Glomerular endothelial cell (primary cell): ENCODE measurements at places on chromosomes 4 and X. TPM values are rescaled to one million over a fixed set of nuclear protein-coding genes. Genes with fewer than 3 reads are reported as not detected.

The FRMD7 gene
- not detected in 2 replicates for total RNA-seq

The HSFX4 gene
- not detected in 2 replicates for total RNA-seq

The SEC24B gene
- 29.3 and 37.4 TPM in 2 replicates for total RNA-seq

The TRPC3 gene
- total RNA-seq, result 0.18 TPM in 1 of 2 replicates, not detected in the other

The MGST2 gene
- total RNA-seq, result 133 and 143 TPM in 2 replicates

DNA sequence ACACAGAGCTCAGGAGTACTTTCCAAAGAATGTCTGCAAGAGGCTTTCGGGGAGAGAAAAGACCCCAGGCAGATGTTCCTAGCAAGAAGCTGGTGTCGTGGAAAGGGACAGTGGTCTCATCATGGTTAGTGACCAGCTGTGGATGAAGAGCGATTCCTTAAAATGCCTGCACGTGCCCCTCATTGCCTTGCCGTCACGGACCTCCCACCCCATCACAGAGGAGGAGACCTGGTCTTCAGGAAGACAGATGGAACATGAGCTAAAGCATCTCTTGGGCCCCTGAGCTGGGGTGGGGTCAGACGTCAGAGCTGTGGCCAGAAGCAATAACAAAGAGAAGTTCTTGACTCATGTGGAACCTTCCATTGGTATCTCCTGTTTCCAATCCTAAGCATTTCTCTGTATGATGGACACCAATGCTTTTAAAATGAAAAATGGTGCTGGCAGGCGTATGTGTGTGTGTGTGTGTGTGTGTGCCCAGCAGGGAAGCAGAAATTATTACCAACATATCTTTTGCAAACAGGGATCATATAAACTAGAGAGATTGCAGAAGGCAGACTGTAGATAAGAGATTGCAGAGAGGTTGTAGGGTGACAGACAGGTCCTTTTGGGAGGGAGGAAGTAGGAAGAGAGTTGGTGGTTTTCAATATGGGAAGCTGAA is 25.2 kb upstream of the ASMTL start:
- DNase-seq, result no peak

DNA sequence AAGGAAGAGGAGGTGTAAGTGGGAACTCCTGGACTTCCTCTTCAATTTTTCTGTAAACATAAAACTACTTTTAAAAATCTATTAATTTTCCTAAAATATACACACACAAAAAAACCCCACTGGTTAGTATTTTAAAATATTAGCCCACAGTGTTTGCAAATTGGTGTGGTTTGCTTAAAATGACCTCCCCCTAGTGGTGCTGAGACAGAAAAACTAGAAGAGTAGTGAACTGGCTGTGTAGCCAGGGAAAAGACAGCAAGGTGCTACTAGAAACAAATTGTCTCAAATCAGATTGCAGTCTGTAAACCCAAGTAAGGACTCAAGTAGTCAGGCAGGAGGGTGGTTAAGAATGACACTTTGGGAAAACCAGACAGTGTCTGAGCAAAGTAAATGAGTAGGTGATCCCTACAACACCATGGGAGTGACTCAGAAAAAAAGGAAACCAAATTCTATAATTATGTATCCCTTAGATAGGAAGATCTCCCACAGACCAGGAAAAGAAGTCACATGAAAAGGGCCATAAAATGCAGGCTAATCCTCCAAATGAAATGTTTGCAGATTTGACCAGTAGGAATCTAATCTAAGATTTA is 26.0 kb downstream of the AMTN start:
- DNase-seq, result no peak

DNA sequence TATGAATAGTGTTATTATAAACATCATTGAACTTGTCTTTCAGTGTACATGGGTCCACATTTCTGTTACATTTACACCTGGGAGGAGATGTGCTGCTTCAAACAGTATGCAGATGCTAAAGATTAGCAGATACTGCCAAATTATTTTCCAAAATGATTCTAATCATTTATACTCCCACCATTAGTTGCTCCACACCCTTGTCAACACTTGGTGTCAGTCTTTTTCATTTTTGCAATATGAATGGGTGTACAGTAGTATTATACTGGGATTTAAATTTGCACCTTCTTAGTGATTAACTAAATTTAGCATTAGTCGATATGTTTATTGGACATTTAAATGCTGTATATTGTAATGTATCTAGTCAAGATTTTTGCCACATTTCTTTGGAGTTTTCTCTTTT is 131.6 kb upstream of the GRID2 start:
- no peak for DNase-seq

- DNase-seq, result no peak
Measured at GRCh38 chr4:47374477-47374876, 89.0 kb downstream of the COMMD8 start.

GRCh38 chr4:86261636-86262035 is 98.2 kb downstream of the MAPK10 start:
- DNase-seq, result no peak

- DNase-seq, result no peak
Measured at GRCh38 chrX:30653415-30654131, at the start of gene GK. TSS of gene GK (plus strand) at chrX:30653423. CDS start at chrX:30653538, 115 bp downstream.

DNA sequence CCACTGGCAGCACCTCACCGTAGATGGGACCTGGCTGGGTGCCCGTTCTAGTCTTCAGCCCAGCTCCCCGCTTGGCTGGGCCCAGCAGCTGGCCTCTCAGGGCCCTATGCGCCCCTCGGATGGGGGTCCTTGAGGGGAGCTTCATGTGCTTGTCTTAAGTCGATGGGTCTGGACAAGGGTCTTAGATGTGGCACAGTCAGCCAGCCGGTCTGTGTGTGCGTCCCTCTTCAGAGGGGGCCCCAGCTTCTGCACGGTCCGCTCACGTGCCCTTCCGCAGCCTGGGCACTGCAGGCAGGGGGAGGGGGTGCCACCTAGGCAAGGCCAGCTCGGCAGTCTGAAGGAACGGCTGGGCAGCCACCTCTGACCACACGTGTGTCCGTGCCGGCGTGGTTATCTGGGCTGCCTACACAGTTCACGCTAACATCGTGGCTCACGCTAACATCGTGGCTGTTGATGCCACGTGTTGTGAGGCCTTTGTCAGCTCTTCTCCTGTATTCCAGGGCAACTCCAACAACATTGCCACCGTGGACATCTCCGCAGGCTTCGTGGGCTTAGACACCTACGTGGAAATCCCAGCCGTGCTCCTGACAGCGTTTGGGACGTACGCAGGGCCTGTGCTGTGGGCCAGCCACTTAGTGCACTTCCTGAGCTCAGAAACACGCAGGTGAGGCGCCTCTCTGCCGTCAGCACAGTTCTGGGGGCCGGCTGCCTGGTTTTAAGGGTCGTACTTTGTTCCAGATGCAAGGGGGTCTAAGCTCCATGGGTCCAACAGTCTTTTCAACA is 34.5 kb downstream of the PIGG start:
- DNase-seq, result no peak
